Adipocyte (in vitro differentiated cells): ENCODE measurements at places on chromosomes 7 and 10.

DNA sequence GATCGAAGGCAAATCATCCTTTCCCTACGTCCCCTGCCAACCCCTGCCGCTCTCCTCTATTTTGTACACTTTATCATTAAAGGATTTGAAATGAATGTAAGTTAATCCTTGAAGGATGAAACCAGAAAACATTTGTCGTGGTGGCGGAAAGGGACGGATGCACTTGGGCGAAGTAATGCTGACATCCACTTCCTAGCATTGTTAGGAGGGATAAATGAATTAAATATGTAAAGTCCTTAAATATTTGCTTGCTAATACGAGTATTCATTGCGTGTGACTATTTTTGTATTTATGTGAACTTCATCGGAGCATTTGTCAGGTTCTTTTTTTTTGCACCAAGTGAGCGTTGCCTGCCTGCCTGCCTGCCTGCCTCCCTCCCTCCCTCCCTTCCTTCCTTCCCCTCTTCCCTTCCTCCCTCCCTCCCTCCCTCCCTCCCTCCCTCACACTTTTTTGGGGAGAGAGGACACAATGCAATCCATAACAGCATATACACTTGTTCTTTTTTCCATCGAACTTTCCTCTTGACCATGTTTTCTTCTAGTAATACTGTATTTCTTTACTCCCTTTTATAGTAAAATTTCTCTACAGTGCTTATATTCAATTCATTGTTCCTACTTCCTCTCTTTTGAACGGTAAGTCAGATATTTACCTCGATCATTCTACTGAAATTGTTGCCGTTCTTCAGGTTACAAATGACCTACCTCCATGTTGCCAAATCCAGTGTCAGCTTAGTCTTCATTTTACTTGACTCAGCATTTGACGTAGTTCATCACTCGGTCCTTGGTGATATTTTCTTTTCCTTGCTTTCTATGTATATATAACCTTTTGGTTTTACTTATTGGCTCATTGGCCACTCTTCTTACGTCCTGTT is 831 bp downstream of the CCDC7 start:
- DNase-seq: peak; percentile 53

DNA sequence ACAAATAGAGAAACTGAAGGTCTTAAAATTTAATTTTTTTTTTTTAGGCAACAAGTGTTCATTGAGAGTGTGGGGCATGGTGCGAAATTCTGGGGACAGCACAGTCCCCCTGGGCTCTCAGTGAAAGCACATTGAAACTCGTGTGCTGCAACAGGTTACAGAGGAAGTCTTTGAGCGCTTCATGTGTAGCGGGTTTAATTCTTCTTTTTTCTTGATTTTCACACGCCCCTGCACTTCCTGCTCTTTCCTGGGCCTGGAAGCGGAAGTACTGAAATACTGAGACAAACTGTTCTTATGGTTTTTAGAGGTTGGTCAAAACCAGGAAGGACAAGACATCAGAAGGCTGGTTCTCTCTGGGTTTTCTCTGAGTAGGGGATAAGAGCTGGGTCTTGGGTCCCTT is 203.5 kb downstream of the PTEN start:
- no peak for DNase-seq

- DNase-seq: no peak
These were observed 138.0 kb downstream of the SRPK2 start for GRCh38 chr7:105250706-105251105.

GRCh38 chr7:45160417-45160881 is 2.9 kb downstream of the RAMP3 start:
- no peak for DNase-seq

DNA sequence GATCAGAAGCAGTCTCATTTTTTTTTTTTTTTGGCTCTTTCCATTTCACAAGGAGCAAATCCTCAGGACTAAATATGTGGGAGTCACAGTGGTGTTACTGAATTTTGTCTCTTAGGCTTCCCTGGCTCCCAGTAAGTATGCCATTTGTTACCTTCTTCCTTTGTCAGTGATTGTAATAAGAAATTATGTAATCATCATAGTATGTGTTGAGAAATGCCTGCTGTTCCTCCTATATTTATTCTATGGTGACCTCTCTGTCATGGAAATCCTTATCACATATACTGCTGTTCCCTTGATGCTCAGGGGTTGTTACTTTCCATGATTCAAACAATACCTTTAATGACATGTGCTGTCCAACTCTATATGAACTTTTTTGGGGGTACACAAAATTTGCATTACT is 4.8 kb upstream of the OR9A4 start:
- DNase-seq: no peak

DNA sequence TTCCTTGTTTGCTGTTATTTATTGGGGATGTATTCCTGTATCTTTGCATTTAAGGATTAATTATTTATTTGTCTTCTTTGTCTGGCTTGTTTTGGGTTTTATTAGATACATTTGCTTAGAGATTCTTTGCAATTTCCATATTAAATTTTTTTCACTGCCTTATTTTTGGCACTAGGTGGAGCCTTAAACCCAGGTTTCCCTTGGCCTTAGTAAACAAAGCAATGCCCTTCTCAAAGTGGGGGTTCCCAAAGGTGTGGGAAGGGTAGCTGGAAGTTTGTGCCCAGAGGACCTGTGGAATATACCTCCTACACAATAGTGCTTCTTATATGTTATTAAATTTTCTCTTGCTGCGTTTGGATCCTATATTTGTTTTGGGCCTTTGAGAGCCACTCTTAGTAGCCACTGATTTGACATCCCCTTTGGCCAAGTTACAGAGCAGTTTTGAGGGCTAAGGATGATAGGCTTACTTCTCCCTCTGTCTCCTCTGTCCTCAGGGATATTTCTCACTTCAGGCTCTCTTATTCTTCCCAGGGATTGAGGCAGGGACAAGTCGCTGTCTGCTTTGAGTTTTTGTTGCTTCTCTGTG is 162.3 kb downstream of the ITGB1 start:
- peak; percentile 70 for DNase-seq

GRCh38 chr10:10797513-10797912 is 220.2 kb upstream of the CELF2 start:
- DNase-seq: no peak

- no peak for DNase-seq
These were observed 212.0 kb downstream of the DNAJB6 start for GRCh38 chr7:157548691-157549303.

DNA sequence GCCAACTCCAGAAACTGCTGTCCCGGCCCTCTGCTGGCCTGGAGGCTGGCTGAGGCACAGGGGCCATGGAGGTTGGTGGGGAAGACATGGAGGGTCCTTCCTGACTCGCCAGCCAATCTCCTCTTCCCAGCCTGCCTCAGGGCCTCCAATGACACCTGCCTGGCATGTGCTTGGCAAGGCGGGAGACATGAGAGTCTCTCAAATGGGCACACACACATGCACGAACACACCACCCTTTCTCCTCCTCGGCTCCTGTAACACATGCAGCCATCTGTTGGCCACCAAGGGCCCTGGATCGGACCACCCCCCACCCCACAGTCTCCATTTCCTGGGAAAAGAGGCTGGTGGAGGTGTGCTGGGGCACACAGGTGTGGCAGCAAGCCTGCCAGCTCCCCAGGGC is 56.4 kb downstream of the YKT6 start:
- no peak for DNase-seq

DNA sequence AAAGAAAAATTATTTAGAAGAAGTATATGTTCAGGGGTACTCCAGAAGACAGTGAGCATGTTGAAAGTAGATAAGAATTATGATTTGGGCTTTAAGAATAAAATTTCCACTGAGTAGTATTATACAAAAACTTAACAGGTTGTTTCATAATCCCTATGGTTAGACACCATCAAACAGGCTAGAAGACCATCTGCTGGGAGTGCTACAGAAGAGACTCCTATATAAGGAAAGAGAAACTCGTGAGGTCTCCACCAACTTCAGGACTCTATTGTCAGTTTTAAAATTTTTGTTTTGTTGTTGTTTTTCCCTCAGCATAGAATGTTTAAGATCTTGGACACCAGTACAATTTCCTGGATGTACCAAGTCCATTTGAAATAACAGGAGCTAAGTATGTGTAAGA is 13.1 kb downstream of the DNAJC1 start:
- DNase-seq: no peak

DNA sequence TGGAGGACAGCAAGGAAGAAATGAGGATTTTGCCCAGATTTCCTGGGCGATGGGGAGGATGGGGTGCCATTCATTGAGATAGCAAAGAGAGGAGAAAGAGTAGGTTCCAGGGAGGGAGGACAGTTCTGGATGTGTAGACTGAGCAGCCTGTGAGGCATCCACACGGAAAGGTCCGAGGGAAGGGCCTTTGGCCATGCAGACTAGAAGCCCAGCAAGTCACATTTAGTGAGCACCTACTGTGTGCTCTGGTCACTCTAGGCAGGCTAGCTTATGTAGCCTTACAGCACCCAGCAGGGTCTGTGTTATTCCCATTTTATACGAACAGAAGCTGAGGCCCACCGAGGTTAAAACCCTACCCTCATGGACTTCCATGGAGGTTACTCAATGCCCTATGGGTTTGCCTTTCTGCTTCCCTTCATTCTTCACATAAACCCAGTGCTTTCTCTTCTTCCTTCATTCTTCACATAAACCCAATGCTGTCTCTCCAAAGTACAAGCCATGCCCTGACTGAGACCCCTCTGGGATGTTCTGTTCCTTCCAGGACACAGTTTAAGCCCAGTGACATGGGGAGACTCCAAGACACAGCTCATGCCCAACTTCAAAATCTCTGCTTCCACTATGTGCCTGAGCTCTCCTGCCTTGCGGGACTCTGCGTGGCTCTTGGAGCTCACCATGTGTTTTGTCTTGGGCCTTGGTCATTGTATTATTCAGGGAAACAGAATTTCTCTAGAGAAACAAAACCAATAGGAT is 13.7 kb downstream of the IL2RA start:
- DNase-seq: no peak

- DNase-seq: no peak
These were observed 103.8 kb upstream of the PARD3 start for GRCh38 chr10:34918776-34919315.

- DNase-seq: no peak
These were observed 89.5 kb downstream of the FRMD4A start for GRCh38 chr10:14241196-14241595.

GRCh38 chr7:123282181-123282580 is 82.4 kb upstream of the SLC13A1 start:
- no peak for DNase-seq

DNA sequence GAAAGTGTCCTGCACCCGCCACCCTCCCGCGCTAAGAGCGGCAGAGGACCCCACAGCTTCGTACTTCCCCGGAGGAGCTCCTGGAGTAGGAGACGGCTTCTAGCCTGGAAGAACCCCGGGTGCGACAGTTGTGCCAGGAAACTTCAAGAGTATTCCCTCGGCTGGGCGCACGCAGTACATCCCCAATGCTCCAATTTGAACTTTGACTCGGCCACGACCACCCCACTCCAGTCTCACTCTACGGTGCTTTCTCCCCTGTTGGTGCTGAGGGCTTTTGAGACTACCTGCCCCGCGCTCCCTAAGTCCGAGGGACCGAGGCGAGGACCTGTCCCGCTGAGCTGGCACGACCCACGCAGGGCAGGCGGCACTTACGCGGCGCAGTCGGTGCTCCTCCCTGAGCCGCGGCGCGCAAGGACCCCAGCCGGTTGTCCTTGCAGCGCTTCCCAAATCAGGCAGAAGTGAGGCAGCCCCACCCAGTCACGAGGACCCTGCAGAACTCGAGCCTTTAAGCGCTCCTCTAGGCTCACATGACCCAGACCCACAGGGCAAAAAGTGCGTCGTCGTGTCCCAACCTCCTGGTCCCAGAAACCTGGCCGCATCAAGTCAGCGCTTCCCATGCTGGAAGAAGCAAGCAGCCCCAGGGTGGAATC is at the start of gene CPVL:
Gene CPVL, minus strand, starts transcription at position 481 of the 650 bp plus-strand sequence. CDS start 25,476 bp downstream, outside the sequence.
- DNase-seq: no peak

DNA sequence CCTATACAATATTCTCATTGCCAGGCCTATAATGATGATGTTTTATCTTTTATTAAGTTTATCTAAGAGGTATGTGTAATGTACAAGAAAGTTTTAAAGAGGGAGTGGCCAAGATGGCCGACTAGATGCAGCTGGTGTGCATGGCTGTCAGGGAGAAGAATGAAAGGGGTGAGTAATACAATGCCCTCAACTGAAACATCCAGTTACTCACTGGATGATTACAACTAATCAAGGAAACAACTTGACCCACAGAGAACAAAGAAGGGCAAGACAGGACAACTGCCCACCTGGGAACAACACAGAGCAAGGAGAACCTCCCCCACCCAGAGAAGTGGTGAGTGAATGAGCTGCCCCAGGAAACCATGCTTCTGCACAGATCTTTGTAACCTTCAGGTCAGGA is 880.0 kb upstream of the LRRTM3 start:
- DNase-seq: no peak

GRCh38 chr7:6175645-6176044 is 96.8 kb downstream of the CYTH3 start:
- DNase-seq: peak; percentile 82

GRCh38 chr7:22697876-22698606 is 29.0 kb upstream of the IL6 start:
- no peak for DNase-seq

GRCh38 chr10:14536241-14537213 is 205.8 kb upstream of the FRMD4A start:
- peak; percentile 74 for DNase-seq

DNA sequence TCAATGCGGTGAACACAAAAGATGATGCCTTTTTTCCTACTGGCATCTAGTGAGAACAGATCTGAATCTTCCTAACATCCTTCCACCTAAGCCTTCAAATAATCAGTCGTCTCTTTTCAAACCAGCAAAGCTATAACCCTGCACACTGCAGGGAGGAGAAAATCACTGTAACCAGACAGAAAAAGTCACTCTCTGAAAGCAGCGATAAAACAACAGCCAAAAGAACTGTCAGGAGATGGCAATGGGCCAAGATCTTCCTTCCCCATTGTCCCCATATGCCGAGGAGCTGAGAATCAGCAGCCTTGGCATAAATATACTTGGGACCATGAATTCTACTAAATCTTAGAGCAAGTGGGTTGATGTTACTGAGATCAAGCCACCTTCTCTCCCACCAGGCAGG is 13.1 kb downstream of the FZD9 start:
- no peak for DNase-seq

DNA sequence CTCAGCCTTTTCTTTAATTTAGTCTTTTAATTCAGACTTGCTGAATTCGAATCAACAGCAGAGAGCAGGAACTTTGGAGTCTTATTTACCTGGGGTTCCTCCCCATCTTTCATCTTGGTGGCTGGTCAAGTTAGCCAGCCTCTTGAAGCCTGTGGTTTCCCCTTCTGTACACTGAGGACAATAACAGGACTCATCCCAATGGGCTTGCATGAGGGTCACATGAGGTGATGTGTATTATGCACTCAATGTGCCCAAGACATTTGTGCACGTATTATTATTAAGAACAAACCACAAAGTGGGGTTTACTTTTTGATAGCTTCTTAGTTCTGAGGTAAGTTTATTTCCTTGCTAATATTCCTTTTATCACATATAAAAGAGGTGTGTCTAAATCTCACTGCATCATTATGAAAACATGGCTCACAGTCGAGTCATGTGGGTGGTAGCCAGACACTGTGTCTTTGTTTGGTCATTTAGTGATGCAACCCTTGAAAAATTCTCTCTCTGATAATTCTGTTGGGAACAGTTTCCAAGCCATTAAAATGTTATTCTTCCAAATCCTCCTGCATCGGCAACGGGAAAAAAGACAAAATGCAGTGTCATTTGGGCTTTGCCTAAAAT is 86.5 kb upstream of the GRB10 start:
- peak; percentile 83 for DNase-seq

- no peak for DNase-seq
These were observed 110.0 kb upstream of the GATA3 start for GRCh38 chr10:7944537-7944936.
